ENCODE measurements at places on chromosomes 6 and 20.

DNA sequence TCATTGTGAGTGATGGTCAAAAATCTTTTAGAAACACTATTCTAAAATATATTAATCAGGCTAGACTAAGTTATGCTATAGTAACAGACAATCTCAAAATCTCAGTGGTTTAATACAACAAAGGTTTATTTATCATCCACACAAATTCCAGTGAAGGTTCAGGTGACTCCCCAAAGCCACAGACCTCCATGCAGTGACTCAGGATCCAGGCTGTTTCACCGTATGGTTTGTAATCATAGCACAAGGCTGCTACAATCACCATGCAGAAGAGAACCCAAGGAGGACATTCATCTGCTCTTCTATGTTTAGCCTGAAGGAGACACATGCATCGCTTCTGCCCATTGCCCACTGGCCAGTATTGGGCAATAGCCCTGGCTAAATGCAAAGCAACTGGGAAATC, 46.2 kb downstream of the BFSP1 start:
- DNase-seq: no peak

- no peak for DNase-seq
Measured at GRCh38 chr20:32980131-32980941, 23.9 kb downstream of the SUN5 start.

- no peak for DNase-seq
Measured at GRCh38 chr6:105868823-105869460, 217.2 kb upstream of the PRDM1 start.

DNA sequence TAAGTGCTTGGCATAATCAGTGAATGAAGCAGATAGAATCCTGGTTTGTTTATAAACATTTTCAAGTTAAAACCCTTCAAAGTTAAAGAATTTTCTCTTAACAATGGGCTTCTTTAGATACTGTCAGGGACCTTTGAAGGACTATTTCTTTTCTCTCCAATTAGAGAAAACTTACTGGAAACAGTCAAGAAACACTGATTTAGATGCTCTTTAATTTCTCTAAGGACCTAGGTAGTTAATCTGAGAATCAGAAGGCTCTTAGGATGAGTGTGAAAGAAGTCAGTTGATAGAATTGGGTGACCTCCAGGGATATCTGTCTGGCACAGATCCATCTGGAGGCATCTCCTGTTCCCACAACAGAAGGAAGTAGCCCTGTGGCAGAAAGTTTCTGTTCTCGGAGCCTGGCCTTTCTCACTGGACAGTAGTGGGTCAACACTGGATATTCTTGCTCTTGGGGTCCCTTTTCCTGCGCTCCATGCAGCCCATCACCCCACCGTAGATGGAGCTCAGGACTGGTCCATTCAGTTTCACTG, 22.5 kb downstream of the KIAA0408 start:
- DNase-seq: no peak

DNA sequence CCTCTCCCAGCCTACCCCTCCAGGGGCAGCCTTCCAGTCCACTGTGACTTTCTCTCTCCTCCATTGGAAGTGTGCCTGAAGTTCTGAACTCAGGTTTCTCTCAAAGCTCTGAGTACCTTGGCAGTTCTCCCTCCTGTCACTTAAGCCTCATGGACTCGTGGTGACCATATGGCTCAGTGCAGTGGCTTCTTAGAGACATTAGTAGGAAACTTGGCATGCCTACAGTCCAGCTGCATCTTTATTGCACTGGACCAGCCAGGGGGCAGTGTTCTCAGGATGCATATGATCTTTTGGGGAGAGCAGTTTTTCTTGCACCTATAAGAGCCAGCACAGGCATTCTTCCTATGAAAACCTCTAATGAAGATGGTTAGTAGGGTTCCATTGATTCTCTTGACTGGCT, 47.5 kb upstream of the KCNK16 start:
- no peak for DNase-seq

Data from CD4-positive, alpha-beta T cell treated with Interferon gamma for 1 hour (primary cell).